GM12892 (cell line): ENCODE measurements at places on chromosomes 2 and 18.
A peak's percentile ranks its signal among the peaks of the same experiment; 100 is the strongest.

- DNase-seq = no peak
Observed at GRCh38 chr2:120342446-120342845, 3.5 kb upstream of the INHBB start.

- no peak for DNase-seq
Observed at GRCh38 chr2:29245742-29246382, 130.6 kb downstream of the CLIP4 start.

GRCh38 chr2:233481368-233482142, 85.0 kb downstream of the USP40 start:
- no peak for DNase-seq

- DNase-seq = peak; percentile 32
Observed at GRCh38 chr2:230225486-230225885, at the start of gene SP140. TSS of gene SP140 (plus strand) at chr2:230225736. CDS start at chr2:230225845, 109 bp downstream.

DNA sequence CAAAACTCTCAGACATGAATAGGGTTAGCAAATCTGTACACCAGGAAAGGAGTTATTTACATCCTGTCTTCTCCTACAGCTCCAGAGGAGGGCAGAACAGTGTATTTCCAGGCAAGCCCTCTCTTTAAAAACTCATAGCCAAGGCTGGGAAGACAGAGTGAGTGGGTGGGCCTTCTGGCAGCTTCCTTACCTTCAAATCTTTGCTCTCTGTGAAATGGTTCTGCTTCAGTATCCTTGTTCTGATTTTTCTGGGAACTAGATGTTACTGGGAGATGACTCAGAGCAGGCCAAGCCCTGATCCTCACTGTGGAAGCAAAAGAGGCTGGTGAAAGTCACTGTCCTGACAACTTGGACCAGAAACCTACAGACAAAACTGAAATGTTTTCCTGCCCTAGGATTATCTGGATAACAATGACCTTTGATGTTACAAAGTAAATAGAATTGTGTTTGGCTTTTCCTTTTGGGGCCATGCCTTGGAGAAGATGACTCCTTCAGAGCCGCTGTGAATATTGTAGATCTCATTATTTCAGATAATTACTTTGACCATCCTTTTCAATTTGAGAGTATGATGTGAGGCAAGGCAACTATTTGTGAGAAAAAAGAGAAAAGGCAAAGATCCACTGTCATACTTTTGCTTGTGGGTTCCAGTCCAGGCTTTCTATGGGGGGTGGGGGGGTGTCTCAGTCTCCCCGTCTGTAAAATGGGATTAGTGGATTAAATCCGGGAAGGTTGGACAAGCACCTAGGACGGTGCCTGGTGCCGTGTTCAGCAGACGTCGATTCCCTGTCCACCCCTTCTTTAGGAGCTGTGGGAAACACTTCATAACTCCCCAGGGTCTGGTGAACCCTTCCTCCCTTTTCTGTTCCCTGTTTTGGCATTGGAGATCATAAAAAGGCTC, 644 bp upstream of the QPCT start:
- DNase-seq = no peak

DNA sequence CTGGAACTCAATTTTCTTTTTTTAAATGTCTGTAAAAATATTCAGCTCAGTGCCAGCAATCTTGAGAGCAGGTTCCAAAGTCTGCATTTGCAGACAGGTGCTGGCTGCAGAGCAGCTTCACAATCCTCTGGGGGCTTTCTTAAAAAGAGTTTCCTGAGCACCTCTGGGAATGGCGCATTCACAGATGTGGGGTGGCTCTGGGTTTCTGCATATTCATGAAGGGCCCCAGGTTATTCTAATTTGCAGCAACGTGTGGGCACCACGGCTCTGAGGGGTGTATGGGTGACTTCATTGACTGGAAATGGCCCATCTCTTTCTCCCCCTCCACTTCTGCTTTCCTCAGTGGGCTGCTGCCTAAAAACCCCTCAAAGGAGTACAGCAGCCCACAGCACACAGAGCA, 225.0 kb upstream of the APCDD1 start:
- DNase-seq = no peak

GRCh38 chr2:173033084-173033483, 42.6 kb upstream of the MAP3K20 start:
- DNase-seq = no peak

GRCh38 chr2:204329532-204329931, 215.7 kb upstream of the PARD3B start:
- no peak for DNase-seq

- peak; percentile 19 for DNase-seq
Observed at GRCh38 chr2:196944570-196944969, 18.1 kb upstream of the PGAP1 start.

- DNase-seq = no peak
Observed at GRCh38 chr2:8344144-8345097, 337.4 kb upstream of the ID2 start.

- DNase-seq = no peak
Observed at GRCh38 chr2:118854507-118855345, 7.3 kb upstream of the EN1 start.

DNA sequence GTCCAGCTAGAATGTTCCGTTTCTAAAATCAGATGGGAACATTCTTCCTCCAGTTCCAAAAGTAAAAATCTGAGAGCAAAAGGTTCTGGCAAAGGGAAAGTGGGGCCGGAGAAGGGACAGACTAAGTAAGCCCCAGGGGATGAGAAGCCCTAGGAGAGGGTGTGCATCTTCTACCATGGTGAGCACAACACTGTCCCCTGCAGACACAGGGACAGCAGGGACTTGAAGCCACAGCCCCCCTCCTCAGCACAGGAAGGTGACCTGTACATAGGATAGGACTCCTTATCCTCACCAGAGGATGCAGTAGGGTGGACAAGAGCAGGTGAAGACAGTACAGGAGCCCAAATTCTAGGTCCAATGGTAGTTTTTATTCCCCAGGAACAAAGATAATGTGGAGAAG, 12.6 kb upstream of the ATRAID start:
- no peak for DNase-seq

DNA sequence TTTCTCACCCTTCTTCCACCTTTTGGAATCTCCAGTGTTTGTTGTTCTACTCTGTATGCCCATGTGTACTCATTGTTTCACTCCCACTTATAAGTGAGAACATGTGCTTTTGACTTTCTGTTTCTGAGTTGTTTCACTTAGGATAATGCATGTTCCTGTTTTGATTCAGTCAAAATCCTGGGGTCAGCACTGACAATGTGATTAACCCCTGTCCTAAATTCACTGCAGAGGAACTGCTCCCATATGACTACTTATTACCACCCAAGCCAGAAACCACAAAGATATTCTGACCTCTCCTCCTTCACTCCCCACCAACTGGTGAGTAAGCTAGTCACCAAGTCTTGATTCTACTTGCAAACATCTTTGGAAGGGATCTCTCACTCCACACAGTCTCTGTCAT, 251.4 kb upstream of the TCF4 start:
- no peak for DNase-seq

DNA sequence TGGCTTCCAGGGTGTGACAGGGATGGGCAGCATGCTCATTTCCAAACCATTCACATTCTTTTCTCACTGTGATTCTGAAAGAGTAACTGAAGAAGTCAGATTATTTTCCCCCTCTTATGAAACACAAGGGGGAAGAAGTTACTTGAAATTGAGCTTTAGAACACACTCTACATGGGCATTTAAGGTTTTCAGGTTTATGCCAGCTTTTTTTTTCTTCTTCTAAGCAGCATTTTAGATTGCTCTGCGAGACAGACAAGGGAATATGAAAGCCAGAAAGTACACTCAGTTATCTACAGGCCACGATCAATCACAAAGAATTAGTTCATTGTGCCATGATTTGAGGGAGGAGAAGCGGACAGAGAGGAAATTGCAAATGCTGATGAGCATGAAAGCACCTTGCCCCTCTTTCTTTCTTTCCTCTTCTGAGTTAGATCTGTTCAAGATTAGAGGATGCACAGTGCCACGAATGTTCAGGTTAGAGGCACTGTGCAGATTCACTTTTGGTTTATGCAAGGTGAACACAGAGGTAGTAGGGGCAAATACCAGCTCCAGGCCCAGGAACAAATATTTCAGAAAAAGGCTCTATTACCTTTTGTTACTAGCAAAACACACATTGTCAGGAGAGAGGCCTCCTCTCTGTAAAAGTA, 49.2 kb downstream of the CXCR4 start:
- no peak for DNase-seq

DNA sequence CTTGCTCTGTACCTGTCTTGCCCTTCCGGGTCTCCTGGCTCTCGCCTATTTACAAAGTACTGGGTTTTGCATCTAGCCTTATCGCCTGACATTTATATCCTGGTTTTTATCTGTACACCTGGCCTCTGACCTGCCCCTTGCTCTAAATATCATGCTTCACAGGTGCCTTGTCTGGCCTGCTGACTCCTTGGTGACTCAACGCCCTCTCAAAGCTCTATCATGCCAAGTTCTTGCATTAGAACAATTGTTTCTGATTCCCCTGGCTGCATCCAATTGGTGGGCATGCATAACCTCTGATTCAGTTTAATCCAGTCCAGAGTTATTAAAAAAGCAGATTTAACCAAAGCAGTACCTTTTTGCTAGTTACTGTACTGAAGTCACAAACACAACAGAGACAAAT, 113.9 kb upstream of the CCDC68 start:
- no peak for DNase-seq

GRCh38 chr18:64116571-64117175, 32.2 kb downstream of the LINC00305 start:
- no peak for DNase-seq

DNA sequence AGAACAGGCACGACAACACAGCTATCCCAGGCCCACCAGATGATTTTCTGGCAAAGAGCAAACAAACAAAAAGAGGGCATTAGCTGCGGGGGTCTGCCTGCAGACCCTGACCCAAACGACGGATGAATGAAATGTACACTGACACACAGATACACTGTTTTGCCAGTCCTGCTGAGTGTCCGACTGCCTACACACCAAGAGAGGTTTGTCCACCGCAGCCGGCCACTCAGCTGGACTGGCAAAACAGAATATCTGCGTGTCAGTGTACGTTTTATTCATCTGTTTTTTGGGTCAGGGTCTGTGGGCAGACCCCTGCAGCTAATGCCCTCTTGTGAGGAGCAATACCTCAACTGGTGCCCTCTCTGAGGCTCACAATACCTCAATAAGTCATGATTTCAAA, 10.7 kb upstream of the SH3RF3 start:
- no peak for DNase-seq

GRCh38 chr18:25360301-25360899, 8.4 kb upstream of the ZNF521 start:
- no peak for DNase-seq

DNA sequence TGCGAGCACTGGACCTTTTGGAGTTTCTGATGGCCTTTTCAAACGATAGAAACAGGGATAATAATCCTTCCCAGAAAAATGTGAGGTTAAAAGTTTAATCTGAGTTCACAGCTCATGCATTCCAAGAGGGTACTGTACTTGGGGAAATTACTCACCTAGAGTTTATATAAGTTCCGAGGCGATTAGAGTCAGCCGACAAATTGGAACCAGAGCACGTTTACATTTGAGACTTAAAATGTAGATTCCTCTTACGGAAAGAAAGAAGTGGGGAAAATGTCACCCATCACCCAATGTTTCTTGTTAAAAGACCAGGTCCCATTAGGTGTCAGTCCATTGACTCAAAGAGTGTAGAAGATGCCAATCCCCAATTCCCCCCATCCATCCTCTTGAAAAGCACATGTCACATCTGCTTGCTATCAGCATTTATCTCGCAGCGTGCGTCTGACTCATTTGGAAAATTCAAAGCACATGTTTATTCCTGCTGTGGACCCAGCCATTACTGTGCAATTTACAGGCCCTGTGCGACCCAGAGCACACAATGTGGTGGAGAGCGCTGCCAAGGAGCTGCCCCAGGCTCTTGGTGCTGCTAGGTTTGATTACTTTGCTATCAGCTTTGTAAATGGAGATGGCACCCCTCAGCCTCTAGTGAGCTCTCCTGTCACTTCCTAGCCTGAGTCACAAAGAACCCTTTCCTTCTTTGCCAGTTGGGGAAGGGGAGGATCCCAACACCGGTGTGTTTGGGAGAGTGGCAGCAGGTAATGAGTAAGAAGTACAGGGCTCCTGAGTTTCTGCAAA, 104.8 kb downstream of the COLEC12 start:
- DNase-seq = no peak

DNA sequence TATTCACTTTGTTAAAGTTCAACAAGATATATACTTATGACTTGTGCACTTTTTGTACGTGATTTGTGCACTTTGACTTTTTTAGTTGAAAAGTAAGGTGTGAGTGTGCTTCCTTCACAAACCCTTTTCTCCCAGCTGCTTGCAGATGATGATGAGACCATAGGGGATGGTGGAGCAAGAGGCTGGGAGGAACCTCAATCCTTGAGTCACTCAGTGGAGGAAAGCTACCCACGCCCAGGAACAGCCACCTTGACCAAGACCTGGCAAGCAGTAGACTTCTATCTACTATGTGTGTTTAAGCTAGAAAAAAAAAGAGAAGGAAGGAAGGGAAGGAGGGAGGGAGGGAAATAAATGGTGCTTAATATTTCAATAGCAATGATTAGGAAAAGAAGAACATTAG, 25.2 kb upstream of the TAF1B start:
- DNase-seq = no peak

DNA sequence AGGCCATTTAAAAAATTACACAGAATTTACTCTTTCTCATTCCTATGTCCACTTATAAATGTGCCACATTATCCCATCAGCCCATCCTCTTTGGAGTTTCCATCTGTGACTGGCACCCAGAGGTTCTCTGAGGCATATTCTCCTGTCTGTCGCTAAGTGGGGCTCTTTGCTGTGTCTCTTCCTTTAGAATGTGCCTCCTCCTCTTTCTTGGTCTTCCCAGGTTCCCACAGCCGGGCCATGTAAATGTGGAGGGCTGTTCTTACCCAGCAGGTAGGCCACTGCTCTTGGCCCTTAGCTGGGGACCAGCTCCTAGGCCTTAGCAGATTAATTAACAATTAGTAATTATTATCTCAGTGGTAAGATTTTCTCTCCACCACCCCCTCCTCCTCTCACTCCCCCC, 167.0 kb downstream of the INSIG2 start:
- DNase-seq = no peak

GRCh38 chr2:67036444-67036843, 360.7 kb upstream of the ETAA1 start:
- no peak for DNase-seq

GRCh38 chr2:189152483-189152882, 27.1 kb downstream of the COL5A2 start:
- no peak for DNase-seq

DNA sequence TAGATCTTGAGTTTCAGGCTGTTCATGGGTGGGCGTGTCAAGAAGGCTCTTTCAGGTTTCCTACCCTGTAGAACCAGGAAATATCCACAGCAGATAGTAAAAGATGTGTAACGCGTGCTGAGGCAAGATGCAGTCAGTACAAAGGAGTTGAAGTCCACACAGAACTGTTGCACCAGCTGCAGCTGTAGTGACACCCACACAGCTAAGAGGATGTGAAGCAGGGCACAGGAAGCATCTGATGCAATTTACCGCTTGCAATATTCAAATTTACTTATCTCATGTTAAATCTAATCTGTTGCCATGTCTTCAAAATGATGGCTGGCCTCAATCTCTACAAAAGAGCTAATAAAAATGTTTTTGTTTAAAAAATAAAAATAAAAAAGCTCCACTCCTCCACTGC, 132.8 kb downstream of the ARHGAP15 start:
- DNase-seq = no peak

- no peak for DNase-seq
Observed at GRCh38 chr18:66329716-66330115, 274.2 kb downstream of the CDH19 start.

GRCh38 chr2:231680285-231680991, 27.9 kb upstream of the PTMA start:
- no peak for DNase-seq
